ENCODE measurements at places on chromosomes 2 and 18. TPM values are rescaled to one million over a fixed set of nuclear protein-coding genes. Genes with fewer than 3 reads are reported as not detected.

- DNase-seq = no peak
Observed at GRCh38 chr2:46318579-46319460, 21.6 kb downstream of the EPAS1 start.

The RBM44 gene
- total RNA-seq = 0.80 TPM

GRCh38 chr18:44733069-44733753 is 52.5 kb downstream of the SETBP1 start:
- no peak for DNase-seq

The TOGARAM2 gene
- total RNA-seq = 7.0 TPM

Data from lung (tissue), 17 donors.